NCI-H2107 (cell line): ENCODE measurements at places on chromosomes 11 and 22.

GRCh38 chr11:104198576-104198975 lies 34.6 kb upstream of the PDGFD start:
- DNase-seq = no peak

GRCh38 chr11:75388386-75389275 lies 10.7 kb upstream of the RPS3 start:
- peak; percentile 63 for DNase-seq

GRCh38 chr22:31275576-31275975 lies 16.7 kb downstream of the PIK3IP1 start:
- no peak for DNase-seq

GRCh38 chr22:22945195-22945594 lies 57.6 kb downstream of the IGLL5 start:
- DNase-seq = no peak

GRCh38 chr22:29623553-29624169 lies 20.2 kb downstream of the NF2 start:
- no peak for DNase-seq

DNA sequence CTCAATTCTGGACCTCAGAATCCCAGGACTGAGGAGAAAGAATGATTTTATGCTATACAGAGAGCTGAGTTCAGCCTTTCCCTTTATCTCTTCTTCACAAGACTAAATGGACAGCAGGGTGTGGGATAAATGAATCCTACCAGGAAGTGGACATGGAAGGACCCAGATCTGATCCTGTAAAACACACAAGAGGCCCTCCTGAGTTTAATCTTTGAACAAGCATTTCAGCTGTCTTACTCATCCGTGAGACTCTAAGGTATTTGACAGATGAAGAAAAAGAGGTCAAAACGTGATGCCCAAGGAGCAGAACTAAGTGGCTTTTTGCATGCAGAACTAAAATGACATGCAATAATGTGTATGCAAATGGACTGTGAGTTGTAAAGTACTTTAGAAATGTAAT lies 511.3 kb downstream of the DLG2 start:
- DNase-seq = no peak

- no peak for DNase-seq
Measured at GRCh38 chr11:29495676-29496075, 521.2 kb downstream of the KCNA4 start.

DNA sequence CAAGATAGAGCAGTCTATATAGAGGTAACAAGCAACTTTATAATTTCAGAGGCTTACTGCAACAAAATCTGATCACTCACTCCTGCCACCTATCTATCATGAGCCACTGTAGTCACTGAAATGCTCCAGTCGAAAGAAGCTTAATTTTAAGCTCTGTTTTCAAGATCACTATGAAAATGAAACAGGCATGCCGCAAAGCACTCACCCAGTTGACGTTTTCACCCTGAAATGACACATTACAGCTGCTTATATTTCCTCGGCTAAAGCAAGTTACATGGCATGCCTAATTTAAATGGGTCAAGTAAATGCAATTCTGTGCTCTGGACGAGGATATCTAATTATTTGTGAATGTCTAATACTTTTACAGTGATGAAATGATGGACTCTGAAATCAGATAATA lies 616.3 kb downstream of the FAM181B start:
- no peak for DNase-seq

DNA sequence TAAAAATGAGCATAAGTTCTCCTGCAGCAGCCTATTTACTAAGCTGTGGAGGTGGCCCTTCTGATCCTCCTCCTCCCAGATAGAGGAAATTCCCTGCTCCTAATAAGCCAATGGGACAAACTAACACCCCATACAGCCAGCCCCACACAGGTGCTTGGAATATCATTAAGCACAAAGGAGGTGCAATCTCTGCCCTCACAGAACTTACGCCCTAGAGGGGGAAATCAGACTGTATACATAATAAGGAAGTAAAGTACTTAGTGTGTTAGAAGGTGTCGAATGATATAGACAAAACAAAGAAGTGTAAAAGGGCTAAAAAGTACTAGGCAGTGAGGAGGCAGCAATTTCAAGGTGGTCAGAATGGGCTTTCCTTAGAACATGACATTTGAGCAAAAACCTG lies 5.8 kb downstream of the MS4A12 start:
- no peak for DNase-seq

GRCh38 chr22:38148245-38148644 lies 33.4 kb downstream of the PLA2G6 start:
- DNase-seq = no peak

- DNase-seq = no peak
Measured at GRCh38 chr11:120167659-120168058, 29.7 kb upstream of the TRIM29 start.

DNA sequence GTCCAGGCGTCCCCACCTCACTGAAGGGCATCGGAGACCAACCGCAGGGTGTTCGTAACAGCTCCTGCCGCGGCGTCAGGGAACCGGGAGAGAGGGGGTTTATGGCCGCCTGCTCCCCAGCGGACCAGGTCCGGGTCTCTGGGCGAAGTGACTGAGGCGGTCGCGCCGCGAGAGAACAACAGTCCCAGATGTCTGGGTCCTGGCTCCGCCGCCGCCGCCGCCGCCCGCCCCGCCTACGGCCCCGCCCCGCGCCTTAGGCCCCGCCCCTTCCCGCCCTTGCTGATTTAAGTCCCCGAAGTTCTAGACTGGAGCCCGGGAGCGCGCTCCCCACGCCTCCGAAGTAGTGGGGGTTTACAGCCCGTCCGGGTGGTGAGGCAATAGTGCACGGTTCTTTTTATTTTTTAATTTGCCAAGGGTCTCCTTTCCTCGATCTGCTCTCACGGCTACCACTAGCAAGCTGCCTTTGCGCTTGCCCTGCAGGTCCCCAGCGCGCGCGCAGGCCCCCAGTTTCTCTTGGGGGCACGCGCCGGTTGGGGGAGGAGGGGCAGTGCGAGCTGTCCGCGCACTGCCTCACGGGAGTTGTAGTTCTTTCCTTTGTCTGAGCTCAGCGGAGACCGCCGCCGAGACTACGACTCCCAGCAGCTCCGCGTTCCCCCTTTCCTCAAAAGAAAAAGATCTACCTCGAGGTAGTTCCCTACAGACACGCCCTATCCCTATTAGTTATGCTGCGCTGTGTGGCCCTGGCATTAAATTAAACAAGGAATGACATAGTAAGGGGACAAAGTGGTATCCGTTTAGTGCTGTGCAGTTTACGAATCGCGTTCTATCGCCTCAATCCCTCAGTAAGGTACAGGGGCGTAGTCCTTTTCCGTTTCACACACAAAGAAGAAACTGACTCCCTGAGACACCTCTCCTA lies at the start of gene PGM2L1:
Gene PGM2L1, minus strand, starts transcription at position 190 of the 916 bp plus-strand sequence. CDS start 272 bp downstream, outside the sequence.
- peak; percentile 86 for DNase-seq

- no peak for DNase-seq
Measured at GRCh38 chr11:69869311-69869939, 50.2 kb upstream of the FGF3 start.

- DNase-seq = no peak
Measured at GRCh38 chr11:73659961-73660360, 13.6 kb downstream of the PLEKHB1 start.

DNA sequence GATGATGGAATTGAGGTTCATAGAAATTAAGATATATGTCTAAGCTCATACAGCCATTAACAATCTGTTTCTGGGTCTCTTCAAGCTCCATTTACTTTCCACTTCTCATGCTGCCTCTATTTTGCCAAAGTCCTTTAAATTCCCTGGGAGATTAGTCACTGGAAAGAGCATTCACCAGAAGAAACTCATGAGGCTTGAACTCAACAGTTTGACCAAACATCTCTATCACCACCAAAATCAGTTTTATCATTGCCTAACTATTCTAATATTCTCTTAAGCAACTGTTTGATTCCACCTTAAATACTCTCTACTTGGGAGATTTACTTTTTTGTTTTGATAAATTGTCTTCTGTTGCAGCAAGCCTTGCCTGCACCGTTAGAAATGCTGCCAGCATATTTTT lies 881.3 kb downstream of the KCNA4 start:
- no peak for DNase-seq

DNA sequence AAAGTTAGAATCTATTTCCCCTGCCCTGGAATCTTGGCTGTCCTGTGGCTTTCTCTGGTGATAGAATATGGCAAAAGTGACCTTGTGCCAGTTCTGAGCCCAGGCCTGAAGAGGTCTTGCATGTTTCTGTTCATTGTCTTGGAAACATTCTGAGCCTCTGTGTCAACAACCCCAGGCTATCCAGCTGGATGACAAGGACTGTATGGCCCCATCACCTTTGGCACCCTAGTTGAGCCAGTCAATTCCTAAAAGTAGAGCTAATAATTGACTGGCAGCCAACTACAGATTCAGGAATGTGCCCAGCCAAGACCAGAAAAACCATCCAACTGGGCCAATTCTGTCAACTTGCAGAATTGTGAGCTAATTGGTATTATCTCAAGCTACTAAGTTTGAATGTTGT lies 514.1 kb upstream of the LARGE1 start:
- DNase-seq = no peak

DNA sequence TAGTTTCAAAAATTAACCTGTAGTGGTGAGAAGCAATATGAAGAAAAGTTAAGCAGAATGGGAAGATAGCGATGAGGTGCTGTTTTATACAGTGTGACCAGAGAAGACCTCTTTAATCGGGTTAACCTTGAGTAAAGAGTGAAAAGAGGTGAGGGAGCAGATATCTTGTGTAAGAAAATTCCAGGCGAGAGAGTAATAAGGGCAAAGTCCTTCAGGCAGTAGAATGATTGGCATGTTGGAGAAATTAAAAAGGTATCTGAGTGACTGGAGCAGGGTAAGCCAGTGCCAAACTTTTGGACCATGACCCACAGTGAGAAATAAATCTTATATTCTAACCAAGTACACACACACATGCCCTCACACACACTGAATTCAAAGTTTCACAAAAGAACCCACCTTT lies 374.7 kb upstream of the LARGE1 start:
- DNase-seq = no peak

DNA sequence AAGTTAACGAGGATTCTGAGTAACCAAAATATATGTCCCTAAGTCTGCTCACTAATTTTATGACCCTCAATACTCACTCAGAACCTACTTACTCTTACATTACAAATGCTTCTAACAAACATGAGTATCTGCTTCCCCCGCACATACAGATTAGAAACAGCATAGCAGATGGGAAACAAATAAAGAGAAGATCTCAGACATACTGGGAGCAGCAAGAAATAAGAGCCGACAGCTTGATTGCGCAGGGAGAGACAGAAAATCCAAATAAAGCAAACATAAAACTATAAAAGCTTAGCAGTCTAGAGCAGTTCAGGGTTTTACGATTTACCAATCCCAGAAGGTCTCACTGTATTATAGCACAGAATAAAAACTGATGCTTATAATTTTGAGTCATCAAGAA lies 89.1 kb upstream of the DBX1 start:
- DNase-seq = no peak

DNA sequence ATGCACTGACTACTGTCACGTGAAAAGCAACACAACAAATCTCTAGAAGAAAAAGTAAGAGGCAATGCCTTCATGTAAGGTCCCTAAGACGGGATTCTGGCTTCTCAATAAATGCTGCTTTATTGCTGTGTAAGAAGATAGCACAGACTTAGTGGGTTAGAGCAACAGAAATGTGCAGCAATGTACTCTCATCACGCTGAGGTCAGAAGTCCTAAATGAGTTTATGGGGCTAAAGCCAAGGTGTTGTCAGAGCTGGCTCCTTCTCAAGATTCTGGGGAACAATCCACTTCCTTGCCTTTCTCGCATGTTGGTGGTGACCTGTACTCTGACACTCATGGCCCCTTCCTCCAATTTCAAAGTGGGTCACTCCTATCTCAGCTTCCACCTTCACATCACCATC lies 93.4 kb downstream of the SHANK2 start:
- DNase-seq = no peak

- DNase-seq = no peak
Measured at GRCh38 chr11:36013950-36014897, 70.4 kb downstream of the LDLRAD3 start.

DNA sequence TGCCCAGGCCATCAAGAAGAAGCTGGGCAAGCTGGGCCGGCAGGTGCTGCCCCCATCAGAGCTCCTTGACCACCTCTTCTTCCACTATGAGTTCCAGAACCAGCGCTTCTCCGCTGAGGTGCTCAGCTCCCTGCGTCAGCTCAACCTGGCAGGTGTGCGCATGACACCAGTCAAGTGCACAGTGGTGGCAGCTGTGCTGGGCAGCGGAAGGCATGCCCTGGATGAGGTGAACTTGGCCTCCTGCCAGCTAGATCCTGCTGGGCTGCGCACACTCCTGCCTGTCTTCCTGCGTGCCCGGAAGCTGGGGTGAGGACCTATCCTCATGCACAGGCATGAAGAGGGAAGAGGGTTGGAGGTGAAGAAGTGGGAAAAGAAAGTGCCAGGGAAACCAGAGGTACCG lies 5.3 kb upstream of the NHERF4 start:
- DNase-seq = peak; percentile 81

DNA sequence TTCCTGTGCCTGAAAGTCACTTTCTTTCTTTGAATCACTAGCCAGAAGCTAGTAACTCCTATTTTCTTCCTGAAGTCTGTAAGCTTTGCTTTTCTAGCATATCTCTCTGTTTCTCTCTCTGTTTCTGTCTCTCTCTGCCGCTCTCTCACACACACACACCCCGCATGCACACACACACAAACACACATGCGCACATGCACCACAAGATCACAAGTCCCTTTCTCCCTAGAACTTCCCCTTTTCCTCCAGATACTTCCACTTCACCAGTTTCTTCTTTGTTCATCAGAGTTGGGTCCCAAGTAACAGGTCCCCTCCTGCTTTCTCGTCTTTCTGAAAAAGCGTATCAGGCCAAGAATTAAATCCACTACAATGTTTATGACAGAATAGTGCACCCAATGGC lies 148.5 kb upstream of the HSD17B12 start:
- no peak for DNase-seq

DNA sequence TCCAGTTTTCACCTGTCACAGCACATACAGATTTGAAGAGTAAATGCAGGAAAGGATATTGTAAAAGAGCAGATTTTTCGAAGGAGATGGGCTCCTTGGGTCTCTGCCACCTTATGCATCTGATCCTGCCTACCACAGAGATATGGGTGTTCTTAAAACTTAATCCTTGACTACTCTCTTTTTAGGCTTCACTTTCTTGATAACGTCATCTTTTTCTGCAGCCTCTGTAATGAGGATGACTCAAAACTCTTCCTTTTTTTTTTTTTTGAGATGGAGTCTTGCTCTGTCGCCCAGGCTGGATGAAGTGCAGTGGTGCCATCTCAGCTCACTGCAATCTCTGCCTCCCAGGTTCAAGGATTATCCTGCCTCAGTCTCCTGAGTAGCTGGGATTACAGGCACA lies 7.8 kb downstream of the PRR14L start:
- no peak for DNase-seq

- DNase-seq = no peak
Measured at GRCh38 chr22:27510024-27510423, 291.5 kb downstream of the MN1 start.
